ENCODE measurements at places on chromosomes 7 and 10.
A peak's percentile ranks its signal among the peaks of the same experiment; 100 is the strongest.

DNA sequence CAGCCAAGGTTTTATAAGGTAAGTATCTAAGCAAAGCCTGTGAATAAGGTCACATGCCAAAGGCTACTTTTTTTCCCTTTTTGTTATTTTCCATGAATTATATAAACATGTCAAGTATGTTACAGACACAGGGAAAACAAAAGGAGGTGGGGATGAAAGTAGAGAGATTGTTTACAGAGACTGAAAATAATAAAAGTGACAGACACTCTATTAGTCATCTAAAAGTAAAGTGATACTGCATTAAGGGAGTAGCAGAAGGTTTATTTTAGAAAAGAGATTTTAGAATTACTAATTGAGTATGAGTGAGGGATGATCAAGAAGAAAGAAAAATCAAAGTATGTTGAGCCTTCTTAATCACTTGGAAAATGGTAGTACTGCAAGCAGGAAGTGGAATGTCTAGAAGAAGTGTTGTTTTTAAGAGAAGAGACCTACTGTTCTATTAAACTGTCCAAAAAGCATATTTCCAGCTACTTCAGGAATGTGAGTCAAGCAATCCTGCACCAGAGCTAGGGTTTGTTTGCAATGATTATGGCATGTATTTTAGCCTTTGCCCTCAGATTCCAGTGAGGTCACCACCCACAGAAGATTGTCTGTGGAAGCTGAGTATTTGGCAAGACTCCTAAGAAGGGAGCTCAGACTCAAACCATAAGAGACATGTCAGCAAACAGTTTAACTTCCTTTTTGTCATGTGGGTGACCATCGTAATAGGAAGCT is 177.9 kb upstream of the PLXDC2 start:
- DNase-seq, result peak; percentile 99

DNA sequence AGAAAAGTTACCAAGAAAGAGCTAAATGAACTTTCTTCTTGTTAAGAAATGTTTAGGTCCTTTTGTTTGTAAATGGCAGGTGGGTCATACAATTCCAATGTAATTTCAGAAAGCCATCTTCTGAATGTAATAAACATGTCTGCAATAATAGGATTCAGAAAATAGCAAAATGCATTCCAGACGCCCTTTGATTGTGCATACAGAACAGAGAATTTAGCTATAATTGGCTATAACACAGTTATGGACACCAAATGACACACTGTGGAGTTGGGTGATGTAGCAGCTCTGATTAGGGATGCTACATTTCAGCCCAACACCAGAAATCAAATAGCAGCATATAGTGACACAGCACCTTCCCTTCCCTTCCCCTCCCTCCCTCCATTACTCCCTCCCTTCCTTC is 240.8 kb downstream of the SNX10 start:
- no peak for DNase-seq

DNA sequence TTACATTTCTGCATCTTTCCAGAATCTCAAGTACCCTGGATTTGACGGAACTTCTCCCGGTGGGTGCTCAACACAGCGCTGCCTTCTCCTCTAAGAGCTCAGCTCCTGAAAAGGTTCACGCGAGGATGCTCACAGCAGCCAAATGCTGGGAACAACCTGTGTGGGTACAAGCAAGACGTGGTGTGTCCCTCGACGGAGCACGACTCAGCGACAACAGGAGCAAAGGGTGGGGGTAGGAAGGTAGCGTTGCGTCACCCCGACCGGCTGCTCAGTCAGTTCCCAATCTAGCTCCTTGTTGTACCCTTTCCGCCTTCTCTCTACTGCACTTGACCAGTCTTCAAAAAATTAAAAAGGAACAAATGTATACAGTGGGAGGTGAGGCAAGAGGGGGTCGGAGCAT is 117.3 kb downstream of the PTPRN2 start:
- DNase-seq, result no peak

DNA sequence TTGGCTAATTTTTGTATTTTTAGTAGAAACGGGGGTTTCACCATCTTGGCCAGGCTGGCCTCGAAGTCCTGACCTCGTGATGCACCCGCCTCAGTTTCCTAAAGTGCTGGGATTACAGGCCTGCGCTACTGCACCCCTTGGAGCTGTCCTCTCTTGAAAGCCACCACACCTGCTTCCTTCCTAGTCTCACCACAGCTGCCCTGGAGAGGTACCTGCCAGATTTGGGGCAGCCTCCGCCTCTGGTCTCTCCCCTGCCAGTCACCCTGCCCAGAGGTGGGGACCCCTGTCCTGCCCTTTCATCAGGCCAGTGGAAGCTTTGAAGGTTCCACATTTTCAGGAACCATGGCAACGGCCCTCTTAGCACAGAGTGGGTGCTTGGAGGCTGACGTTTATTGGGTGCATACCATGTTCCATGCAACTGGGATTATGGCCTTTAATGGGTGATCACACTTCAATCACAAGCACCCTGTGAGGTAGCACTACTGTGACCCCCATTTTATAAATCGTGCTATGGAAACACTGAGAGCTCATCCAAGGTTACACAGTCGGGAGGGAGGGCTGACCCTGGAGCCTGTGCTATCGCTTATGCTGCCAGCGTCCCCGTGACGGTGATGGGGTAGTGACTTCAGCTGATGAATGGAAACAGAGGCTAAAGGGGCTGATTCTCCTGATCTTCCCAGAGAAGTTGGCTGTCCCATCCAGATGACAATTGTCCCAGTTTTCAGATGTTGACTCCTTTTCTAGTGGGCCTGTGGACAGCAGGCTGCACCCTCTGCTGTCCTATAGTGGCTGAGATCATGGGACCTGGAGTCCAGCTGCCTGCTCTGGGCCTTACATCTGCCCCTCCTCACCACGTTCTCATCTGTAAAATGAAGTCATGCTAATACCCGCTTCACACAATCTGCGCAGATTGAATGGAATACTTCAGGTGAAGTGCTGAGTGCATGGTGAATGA is 11.5 kb upstream of the FGFR2 start:
- no peak for DNase-seq

- no peak for DNase-seq
Measured at GRCh38 chr10:54282012-54282411, 519.0 kb downstream of the PCDH15 start.

DNA sequence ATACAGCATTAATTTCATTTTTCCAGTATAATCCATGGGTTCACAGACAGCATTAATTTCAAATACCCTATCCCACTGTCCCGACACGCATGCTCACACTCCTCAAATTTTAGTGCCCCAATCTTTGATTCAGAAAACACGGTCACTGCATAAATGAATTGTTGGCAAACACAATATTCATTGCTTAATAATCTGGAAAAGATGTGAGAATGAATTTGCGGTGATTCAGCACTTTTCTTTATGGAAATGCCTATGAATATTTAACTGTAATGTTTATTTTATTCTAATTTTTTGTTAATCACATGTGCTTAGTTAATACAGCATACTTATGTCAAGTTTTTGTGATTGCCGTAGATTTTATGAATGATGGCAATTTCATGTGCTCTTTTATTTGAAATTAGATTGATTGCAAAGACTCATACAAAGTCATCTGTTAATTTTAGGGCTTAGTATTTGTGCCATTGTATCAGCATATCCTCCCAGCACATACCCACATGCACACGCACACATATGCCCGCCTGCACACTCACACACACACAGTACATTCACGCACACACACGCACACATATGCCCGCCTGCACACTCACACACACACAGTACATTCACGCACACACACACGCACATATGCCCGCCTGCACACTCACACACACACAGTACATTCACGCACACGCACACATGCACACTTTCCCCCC is 35.1 kb downstream of the MACROH2A2 start:
- no peak for DNase-seq

DNA sequence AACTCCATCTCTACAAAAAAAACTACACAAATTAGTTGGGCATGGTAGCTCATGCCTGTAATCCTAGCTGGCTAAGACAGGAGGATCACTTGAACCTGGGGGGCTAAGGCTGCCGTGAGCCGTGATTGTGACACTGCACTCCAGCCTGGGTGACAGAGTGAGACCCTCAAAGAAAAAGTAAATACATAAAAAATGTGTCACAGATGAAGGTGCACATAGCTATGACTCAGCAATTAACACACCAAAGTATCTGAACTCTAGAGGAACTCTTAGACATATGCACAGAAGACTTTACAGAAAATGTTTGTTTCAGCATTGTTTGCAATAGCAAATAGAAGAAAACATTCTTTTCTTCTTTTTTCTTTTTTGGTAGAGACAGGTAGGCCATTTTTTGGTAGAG is 8.3 kb downstream of the C10orf62 start:
- DNase-seq, result no peak

- no peak for DNase-seq
Measured at GRCh38 chr10:98016772-98017475, 13.5 kb downstream of the CRTAC1 start.

GRCh38 chr7:7919449-7919945 is 49.1 kb upstream of the GLCCI1 start:
- no peak for DNase-seq

DNA sequence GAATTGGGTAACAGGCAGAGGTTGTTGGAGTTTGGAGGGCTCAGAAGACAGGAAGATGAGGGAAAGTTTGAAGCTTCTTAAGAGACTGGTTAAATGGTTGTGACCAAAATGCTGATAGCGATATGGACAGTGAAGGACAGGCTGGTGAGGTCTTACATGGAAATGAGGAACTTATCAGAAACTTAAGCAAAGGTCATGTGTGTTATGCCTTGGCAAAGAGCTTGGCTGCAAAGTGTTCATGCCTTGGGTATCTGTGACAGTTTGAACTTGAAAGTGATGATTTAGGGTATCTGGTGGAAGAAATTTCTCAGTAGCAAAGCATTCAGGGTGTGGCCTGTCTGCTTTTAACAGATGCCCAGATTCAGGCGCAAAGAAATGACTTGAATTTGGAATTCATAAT is 64.5 kb upstream of the EEPD1 start:
- no peak for DNase-seq

DNA sequence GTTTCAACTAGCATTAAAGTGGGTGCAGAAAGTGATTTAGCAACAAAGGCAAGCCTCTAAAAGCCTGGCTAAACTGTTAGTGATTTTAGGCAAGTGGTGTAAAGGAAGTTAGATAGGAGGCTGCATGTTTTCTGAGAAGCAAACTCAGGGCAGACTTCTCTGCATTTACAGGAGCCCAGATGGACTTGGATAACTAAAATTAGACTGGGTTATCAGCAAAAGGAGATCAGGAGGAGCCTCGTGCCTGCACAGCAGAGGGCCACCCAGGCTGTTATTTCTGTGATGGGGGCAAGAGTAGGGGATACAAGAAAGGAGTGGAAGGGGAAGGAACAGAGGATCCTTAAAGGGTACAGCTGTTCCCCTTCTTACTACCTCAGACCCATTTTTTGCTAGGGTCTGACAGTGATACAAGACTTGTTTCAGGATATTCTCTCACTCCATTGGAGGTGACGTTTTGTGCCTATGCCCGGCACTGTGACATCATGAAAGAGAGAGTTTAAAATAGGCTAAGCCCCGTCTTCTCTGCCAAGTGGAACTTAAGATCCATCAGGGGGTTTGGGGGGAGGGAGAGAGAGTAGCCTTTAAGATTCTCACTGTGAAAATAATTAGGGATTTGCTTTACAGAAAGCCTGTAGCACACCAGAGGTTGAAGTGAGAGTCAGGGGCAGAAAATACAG is 49.6 kb upstream of the PDCD4 start:
- DNase-seq, result no peak

DNA sequence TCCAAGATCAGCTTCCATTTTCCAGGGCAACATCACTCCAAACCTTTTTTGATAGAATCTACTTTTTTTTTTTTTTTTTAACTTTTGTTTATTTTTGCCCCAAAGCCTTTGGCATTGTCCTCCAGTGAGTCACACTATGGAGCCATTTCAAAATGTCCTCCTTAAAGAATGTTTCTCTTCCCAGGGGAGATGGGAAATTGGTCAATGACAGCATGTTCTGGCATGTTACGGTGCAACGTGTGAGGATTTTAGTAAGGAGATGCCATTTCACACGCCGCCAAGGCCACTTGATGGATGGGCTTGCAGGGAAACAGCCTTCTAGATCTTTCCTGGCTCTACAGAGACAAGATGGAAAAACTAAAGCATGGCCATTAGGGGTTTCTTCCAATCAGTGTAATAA is 30.7 kb upstream of the TRIL start:
- DNase-seq, result peak; percentile 70

DNA sequence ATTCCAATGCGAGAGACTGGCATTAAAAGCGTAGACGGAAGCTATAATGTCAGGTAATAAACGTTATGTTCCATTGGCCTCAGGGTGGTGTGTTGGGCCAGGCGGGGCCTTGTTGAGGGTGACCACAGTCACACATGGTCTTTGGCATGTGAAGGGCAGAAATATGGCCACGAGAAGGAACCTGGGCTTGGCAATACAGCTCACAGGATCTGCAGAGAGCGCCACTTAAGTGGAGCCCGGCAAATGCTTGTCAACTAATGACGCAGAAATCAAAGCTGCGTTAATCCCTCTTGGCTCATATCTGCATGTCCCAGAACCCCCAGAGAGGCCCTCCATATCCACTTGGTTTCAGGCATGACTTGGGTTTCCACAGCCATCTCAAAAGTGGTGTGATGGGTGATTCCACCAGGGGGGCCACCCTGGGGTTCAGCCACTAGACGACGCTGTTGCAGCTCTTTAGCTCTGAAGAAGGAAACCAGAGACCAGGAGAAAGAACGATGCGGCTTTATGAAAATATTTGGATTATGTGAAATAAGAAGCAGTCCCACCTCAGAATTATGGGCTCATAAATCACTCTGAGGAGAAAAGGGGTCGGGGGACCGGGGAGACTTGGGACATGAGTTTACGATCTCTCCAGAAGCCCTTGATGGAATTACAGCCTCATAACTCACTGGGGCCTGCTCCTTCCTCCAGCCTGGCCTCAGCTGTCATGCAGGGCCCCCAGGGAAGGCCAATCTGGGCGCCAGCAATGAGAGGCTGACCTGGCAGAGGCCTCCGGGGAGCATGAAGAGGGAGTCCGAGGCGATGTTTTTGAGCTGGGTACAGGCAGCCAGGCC is 462.5 kb downstream of the PLXNA4 start:
- DNase-seq, result no peak

DNA sequence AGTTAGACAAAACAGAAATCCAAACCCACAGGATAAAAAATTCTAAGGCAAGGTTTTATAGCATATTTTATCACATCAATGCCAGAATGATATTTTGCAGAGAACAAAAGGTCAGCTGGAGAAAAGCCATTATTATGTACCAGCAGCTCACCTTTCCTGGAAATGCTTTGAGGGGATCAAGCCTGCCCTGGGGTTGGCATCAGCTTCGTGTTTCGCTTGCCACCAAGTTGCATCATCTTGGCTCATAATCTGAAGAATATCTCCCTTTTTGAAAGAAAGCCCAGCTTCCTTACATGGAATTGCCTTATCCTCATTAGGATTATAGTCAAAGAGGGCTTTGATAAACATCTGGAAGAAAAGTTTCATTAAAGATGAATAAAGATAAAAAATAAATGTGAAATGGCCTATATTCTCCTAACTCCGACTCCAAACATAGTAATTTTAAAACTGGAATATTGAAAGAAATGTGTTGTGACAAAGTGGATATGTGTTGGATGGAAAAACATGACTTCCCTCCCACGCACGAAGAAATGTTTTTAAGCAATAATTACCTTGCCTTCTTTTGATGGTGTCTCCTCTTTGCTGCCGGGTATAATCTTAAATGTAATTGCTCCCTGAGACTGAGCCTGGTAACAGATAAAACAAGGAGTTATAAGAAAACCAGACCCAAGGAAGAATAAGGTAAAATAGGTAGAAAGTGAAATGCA is 121.3 kb upstream of the ODAD2 start:
- DNase-seq, result peak; percentile 21

- peak; percentile 2 for DNase-seq
Measured at GRCh38 chr7:90484706-90485105, 15.3 kb downstream of the PTTG1IP2 start.

Measured in choroid plexus epithelial cell (primary cell).